GM23338 (cell line): ENCODE measurements at places on chromosomes 2 and 18.

DNA sequence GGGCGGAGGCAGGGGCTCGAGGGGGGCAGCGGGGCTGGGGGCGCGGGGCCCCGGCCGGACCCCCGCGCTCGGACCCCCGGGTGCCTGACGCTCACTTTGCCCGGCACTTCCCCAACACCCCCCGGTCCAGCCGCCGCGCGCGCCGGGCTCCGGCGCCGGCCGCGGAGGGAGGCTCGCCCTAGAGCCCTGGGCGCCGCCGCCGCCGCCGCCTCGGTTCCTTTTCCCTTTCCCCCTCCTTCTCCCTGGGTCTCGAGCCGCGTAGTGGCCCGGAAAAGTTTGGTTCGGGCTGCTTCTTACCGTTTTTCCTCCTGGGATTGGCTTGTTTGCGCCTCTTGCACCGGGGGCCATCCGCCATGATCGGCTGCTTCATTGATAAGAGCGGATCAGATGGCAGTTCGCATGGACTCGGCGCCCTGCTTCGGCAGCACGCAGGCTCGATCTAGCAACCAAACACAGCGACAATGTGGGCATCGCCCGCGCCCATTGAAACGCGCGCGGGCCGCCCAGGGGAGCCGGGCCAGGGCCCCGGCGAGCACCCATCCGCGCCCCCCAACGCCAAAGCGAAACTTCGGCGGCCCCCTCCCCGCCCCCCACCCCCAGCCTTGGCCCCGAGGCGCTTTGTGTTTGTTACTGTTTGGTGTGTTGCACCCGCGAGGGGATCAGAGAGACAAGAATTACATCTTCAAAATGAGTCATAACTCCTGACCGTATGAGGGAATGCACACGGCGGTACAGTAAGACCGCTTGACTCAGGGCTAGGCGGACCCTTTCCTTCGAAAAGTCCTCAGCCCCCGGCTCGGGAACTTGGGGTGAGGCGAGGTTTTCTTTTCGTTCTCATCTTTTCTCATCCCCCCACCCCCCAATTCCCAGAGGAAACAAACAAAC lies 2.7 kb downstream of the ZEB2 start:
- peak; percentile 66 for DNase-seq

GRCh38 chr2:152042636-152043615 lies 55.9 kb downstream of the CACNB4 start:
- DNase-seq = peak; percentile 69

- peak; percentile 49 for DNase-seq
Measured at GRCh38 chr2:134489732-134490384, 228.9 kb downstream of the TMEM163 start.

DNA sequence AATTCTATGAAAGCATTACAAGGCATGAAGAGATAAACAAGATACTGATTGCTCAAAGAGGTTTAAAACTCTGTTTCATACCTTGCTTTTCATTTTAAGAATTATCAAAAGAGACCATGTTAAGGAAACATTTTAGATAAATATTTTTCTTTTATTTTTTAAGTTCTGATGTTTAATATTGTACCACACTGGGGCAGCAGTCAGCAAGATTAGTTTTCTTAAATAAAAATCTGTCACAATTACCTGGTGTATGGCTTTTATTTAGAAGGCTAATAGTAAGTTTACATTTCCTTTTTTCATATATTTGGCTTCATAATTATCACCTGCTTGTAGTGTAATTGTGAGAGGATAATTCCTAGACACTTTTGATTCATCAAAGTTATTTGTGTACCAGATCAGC lies 46.4 kb downstream of the ZNF804A start:
- DNase-seq = peak; percentile 11

DNA sequence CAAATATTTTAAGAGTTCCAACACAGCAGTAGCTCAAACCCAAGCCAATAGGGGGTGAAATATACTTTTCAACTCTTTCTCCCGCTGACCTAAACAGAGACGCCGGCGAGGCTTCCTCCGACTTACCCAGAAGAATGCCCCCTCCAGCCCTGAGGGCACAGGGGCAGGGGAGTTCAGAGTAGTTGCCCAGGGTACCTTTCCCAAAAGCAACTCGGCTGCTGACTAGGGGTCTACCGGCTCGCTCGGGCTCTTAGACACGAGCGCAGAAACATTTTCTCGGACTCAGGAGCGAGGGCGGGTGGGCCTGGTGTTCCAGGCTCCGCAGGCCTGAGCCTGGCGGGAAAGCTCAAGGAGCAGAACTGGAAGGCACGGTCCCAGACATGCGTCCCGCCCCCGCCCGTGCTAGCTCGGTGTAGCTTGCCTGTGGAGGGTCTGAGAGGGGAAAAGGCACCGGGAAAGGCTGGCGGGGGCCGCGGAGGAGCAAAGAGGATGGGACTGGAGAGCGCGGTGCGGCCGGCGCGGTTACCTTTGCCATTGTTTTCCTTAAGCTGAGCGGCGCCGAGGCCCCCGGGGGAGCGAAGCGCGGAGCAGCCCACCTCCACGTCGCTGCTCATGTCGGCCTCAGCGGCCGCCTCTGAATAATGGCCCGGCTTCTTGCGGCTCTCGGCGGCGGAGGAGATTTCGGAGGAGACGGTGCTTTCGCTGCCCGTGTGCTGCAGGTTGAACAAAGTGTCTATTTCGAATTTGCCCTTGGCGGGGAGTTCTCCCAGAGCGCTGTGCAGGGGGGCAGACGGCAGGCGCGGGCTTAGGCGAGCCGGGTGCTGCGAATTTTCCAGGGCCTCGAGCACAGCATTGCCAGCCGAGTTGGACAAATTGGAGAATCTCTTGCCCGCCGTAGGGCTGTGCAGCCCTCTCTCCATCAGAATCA lies 674 bp downstream of the EVX2 start:
- DNase-seq = peak; percentile 69

DNA sequence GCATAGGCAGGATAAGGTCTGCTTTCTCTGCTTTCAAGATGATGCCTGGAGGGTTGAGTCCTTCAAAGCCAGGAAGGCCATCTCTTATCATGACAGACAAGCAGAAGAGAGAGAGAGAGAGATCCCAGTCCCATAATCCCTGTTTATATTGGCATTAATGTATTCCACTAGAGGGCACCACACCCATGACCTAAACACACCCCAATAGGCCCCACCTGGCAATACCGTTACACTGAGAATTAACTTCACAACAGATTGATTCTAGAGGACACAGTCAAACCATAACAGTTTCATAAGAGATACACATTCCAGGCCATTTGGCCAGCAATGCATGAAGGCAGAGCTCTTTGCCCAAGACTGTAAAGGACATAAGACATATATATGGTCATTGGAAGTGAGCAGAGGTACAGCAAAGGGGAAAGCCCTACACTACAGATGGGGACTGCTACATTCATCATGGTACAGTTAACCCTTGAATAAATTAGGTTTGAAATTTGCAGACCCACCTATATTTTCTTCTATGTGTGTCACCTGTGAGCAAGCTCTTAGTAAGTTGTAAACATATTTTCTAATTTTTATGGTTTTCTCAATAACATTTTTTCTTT lies 1516.1 kb downstream of the RPIA start:
- DNase-seq = peak; percentile 75

DNA sequence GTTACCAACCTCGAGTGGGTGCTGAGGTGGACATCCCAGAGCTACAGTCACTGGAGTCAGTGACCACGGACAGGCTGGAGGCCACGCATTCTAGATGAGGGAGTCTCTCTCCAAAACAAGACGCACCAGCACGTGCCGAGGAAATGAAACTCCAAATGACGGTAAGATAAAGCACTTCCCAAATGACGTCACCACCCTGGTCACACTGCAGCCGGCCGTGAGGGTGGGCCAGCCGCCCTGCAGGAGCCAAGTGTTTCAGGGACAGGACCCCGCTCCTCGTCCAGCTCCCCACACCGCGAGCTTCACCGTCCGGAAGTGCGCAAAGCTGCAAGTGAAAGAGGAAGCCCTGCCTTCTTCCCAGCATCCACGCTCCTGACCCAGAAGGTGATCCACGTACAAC lies 99.4 kb downstream of the ZNF516 start:
- no peak for DNase-seq

GRCh38 chr18:45334191-45334590 lies 281.1 kb upstream of the SLC14A2 start:
- no peak for DNase-seq

- DNase-seq = no peak
Measured at GRCh38 chr2:195929531-195929930, 139.1 kb downstream of the DNAH7 start.

- no peak for DNase-seq
Measured at GRCh38 chr2:148221166-148221565, 200.3 kb downstream of the MBD5 start.

DNA sequence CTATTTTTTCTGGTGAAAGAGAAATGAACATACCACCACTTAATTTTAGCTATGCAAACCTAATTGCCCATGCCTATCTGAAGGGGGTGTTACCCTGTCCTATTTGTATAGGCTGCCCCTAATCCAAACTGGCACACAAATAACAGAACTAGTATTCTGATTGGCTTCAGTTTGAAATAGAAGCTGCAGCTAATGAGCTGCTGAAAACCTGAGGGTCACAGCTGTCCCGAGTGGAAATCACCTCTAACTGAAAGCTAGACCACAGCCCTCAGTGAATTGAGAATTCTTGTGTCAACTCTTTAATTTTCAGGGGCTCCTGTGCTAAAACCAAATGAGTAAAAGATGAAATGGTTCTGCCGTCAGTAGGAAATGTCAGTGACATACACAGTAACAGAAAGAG lies 28.7 kb downstream of the CCDC141 start:
- DNase-seq = no peak
